ENCODE measurements at places on chromosomes 7 and 10.
A peak's percentile ranks its signal among the peaks of the same experiment; 100 is the strongest.

DNA sequence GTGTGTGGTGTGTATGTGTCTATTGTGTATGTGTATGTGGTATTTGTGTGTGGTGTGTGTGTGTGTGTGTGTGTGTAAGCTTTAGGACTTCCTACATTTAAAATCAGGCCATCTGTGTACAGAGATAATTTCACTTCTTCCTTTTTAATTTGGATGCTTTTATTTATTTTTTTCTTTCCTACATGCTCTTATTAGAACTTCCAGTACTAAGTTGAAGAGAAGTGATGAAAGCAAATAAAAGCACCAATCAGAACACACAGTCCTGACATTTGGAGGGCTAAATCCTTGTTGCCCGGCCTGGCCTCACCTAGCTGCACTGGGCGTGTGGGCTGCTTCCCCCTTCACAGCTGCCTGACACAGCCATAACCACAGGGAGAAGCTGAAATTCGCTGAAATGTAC lies 3.8 kb upstream of the MRC1 start:
- no peak for DNase-seq

DNA sequence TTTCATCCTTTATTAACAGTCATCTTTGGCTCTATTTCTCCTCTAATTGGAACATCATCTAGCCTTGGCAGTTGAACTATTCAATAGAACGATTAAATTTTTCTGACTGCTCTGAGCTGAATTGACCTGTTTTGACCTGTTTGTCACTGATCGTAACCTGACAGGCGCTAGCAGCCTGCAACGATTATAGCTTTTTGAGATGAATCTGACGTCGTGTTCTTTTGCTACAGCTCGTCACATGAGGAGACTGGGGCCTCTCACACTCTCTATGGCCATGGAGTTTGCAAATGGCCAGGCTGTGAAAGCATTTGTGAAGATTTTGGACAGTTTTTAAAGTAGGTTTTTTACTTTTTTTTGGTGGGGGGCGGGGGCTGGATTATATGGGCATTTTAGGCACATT lies 229.8 kb downstream of the FOXP2 start:
- no peak for DNase-seq

DNA sequence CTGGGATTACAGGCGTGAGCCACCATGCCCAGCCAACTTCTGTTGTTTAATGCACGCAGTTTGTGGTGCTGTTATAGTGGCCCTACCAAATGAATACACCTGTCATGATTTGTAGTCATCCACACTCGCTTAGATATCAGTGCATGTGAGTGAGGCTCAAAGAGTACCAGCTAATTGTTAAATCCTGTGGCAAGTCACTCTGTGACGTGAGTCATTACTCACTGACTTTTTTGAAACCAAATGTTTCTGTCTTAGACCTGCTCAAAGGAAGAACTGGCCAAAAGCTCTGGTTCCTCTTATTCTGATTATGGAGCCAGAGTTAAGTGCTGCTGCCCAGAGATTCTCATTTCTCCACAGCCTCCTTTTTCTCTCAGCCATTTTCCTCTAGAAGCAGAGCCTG lies 109.4 kb downstream of the PRKAG2 start:
- no peak for DNase-seq

- no peak for DNase-seq
Measured at GRCh38 chr10:108902619-108903285, 1020.6 kb downstream of the XPNPEP1 start.

DNA sequence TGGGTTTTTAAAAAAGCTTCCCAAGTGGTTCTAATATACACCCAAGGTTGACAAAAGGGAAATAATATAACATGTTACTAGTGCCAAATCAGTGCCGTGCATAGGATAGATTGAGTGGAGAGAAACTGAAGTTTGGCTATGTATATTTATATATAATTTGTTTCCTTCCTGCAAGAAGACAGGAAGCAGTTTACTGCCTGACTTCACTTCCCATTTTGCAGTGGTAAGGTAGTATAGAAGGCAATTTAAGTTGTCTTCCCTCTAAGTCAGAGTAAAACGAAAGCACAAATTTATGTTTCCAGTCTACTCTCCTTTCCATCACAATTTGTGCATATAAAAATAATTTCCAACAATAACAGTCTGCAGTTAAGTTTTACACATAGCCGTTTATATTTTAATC lies 3.4 kb upstream of the HYCC1 start:
- DNase-seq: no peak

- DNase-seq: no peak
Measured at GRCh38 chr10:120553911-120554310, 96.9 kb downstream of the PLPP4 start.

DNA sequence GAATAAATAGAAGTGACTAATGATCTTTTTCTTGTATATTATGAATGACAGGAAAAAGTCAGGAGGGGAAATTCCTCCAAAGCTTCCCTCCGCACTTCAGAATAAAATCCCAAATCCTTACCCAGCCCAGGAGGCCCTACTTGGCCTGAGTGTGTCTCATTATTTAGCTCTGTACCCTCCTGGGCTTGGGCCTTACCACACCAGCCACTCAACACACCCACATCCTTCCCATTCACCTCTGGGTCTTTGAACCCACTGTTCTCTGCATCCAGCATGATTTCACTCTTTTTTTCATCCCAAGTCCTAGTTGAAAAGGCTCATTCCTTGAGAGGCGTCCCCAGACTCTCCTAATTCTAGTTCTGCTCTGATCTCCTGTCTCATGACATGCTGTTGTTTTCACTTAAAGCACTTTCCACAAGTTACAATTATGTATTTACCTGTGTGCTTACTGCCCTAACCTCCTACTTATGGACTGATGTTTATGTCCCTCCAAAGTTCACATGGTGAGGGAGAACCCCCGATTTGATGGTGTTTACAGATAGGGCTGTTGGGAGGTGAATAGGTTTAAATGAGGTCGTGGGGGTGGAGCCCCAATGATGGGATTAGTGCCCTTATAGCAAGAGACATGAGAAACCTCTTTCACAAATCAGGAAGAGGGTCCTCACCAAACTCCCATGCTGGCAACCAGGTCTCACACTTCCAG lies 6.4 kb downstream of the NOD1 start:
- DNase-seq: no peak

DNA sequence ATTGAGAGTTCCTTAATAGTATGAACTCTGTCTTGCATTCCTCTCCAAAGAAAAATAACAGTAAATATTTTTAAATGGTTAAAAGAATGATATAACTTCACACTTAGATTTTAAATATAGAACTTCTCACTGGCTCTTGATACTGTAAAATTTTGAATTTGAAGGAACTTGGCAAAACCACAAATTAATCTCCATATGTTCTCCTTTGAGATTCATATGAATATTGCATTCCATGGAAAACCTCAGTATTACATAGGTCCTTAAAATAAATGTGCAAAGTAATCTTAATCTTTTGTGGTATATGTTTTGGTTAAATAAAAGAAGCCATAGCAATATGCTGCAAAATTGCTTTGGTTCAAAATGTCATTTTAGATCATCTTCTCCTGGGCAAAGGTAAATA lies 1137.6 kb upstream of the LRRTM3 start:
- DNase-seq: no peak

GRCh38 chr7:80362677-80363076 lies 149.2 kb downstream of the GNAT3 start:
- DNase-seq: no peak

DNA sequence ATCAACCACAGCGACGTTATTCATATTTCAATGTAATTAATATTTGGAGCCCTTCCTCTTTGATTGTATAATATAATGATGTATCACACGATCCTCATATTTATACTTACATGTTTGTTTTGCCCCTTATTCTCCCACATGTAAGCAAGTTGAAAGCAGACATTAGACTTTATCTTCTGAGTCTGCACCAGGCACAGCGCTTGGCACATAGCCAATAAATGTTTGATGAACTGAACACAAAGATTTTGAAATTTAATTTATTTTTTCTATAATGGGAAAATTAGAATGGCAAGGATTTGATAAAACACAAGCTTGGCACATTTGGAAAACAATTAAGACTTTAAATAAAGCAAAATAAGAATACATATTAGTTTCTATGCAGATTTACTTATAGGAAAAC lies 31.6 kb downstream of the ZFAND4 start:
- no peak for DNase-seq

DNA sequence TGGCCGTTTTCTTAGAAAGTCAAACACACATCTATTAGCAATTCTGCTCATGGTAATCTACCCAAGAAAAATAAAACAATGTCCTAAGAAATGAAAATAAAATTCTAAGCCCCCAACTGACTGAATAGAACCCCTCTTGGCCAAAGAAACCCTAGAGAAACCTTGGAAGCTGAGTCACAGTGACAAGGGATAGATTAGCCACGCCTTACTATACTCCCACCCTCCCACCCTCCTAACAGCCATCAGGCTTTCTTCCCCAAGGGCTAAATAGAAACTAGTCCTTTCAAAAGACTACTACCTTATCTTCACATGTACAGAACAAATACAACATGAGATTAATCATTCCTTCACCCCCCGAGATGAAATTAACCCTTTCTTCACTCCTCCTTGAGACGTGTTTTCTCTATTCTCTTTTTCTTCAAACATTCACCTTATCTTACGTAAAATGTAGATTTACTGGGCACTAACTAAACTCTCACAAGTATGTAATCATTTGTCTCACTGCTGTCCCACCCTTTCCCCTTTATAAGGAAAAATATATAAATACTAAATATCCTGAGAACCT lies 57.5 kb downstream of the HTR7 start:
- DNase-seq: no peak

DNA sequence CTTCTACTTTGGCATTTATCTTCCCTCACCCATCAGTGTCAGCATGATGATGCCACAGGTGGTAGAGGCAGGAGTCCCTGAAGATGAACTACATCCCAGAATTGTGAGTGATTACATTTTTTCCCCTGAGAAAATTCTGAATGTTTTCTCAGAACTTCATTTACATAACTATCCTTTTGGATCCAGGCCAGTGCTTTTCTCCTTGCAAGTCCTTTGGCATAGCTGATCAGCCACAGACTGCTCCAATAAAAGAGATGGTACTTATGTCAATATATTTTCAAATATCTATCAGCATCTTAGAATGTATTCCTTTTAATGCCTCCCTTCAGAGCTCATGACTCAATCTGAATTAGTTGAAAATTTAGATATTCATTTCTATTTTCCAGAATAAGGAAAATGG lies 135.5 kb downstream of the IQUB start:
- no peak for DNase-seq

- no peak for DNase-seq
Measured at GRCh38 chr7:83541187-83541960, 107.6 kb downstream of the SEMA3E start.

GRCh38 chr10:119340893-119341458 lies 133.6 kb downstream of the GRK5 start:
- no peak for DNase-seq

GRCh38 chr7:35015346-35015859 lies 21.9 kb downstream of the DPY19L1 start:
- DNase-seq: no peak

- no peak for DNase-seq
Measured at GRCh38 chr7:43249823-43250145, 137.3 kb downstream of the HECW1 start.

DNA sequence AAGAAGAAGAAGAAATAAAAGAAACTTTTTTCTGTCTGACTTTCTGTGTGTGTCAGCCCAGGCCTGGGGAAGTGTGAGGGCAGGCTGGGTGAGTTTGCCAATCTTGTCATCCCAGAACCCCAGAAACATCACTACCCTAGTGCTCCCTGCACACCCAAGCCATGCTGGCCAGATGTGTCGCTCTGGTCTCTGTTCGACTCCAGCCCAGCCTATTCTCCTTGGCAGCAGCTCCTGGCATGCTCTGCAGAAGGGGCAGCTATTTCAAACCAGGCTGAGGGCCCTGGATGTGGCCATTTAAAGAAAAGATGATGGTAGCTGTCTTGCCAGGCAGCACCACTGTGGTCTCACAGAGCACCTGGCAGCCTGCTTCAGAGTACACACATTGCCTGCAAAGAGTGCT lies 334.1 kb downstream of the RPS24 start:
- no peak for DNase-seq

- DNase-seq: peak; percentile 9
Measured at GRCh38 chr10:121928528-121928884, 675 bp upstream of the ATE1 start.

DNA sequence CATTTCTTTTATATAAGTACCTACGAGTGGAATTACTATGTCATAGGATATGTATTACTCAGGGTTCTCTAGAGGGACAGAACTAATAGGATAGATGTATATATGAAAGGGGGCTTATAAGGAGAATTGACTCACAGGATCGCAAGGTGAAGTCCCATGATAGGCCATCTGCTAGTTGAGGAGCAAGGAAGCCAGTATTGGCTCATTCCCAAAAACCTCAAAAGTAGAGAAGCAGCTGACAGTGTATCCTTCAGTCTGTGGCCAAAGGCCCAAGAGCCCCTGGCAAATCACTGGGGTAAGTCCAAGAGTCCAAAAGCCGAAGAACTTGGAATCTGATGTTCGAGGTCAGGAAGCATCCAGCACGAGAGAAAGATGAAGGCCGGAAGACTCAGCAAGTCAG lies 59.8 kb downstream of the GALNT17 start:
- DNase-seq: no peak

DNA sequence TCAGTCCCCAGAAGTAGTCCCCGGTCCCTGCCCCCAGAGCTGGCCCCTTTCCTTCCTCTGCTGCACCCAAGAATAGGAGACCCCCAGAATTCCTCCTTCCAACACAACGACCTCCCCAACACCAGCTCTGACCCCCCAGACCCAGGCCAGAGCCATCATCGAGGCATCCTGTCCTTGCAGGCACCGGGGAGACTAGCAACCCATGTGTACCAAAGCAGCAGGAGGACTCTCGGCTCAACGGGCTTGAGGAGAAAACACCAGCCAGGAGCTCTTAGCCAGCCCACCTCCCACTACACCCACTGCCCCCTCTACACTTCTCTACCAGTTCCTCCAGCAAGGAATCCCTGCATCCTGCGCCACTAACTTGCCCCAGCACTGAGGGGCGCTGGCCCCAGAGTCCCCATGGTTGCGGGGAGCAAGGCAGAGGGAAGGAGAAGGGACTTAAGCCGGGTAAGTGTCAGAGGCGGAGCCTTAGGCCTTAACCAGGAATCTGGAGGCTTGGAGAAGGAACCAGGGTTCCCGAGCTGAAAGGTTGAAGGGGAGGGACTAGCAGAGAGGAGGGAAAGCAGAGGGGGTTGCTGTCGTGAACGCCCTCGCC lies 3.9 kb downstream of the GRID1 start:
- no peak for DNase-seq

DNA sequence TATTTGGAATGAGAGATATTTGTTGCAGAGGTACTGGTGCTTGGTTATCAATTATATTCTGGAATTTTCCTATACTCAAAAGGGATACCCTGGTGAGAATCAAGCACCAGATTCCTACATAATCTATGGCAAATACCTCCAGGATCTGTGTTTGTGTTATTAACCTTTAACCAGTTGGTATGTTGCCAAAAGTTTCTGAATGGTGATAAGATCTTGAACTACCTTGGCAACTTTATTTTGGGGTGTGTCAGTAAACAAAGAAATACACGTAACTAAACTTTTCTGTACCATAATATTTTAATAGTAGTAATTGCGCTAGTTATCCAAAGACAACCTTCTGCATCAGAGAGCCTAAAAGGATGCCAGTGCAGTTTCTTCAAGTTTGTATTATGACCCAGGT lies 13.4 kb downstream of the SCIN start:
- DNase-seq: no peak
